ENCODE measurements at places on chromosomes 2 and 18. TPM values are rescaled to one million over a fixed set of nuclear protein-coding genes. Genes with fewer than 3 reads are reported as not detected.

The ACTG2 gene
- not detected for total RNA-seq

The FBXO48 gene
- 0.34 TPM for total RNA-seq

The ATL2 gene
- 48.0 TPM for total RNA-seq

The CLEC4F gene
- total RNA-seq, result 0.17 TPM

All from dermis lymphatic vessel endothelial cell (primary cell).